Right atrium auricular region (tissue), 2 donors: ENCODE measurements at places on chromosomes 3 and 15. TPM values are rescaled to one million over a fixed set of nuclear protein-coding genes. Genes with fewer than 3 reads are reported as not detected.

Gene ADGRG7
- total RNA-seq: not detected

DNA sequence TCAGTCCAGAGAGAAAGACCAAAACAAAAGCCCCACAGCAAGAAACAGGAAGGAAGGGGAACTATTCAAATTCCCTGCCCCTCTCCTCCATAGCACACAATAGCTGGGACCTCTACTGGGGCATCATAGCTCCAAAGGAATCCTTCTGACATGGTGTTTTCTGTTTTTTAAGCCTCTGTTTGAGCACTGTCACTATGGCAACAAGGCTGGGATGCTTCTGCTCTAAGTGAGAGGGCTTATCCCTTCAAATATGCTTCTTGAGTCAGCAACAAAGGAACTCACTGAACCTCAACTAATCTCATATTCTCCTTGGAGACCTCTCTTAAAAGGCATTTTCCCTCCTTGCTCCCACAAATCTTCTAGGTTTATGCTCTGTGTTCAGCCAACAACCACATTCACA lies 40.5 kb downstream of the MYLK start:
- DNase-seq: no peak

- DNase-seq: no peak
These were observed 234.5 kb upstream of the CDIN1 start for GRCh38 chr15:36344887-36345286.

DNA sequence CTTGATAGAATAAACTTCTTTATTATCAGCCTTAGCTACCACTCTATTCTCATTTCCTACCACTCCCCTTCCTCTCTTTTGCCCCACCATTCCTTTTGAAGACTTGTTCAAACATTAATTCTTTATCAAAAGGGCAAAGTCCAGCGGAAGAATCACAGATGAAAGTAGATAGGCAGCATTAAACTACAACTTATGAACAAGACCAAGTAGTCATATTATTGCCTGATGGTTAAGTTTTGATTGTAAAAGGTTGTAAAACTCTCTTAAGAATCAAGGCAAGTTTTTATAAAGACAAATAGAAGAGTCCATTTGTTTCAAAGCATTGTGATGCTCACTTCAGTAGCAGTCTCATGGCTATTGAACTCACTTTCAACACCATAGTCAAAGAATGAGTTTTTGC lies 22.4 kb upstream of the TGFBR2 start:
- DNase-seq: no peak

DNA sequence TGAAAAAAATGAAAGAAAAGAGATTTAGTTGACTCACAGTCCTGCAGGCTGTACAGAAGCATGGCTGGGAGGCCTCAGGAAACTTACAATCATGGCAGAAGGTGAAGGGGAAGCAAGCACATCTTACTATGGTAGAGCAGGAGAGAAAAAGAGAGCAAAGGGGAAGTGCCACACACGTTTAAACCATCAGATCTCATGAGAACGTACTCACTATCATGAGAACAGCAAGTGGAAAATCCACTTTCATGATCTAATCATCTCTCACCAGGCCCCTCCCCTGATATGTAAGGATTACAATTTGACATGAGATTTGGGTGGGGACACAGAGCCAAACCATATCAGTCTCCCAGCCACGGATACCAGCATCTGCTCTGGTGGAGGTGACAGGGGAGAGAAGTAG lies 50.8 kb upstream of the CPOX start:
- no peak for DNase-seq
